ENCODE measurements at places on chromosomes 1 and 21.

DNA sequence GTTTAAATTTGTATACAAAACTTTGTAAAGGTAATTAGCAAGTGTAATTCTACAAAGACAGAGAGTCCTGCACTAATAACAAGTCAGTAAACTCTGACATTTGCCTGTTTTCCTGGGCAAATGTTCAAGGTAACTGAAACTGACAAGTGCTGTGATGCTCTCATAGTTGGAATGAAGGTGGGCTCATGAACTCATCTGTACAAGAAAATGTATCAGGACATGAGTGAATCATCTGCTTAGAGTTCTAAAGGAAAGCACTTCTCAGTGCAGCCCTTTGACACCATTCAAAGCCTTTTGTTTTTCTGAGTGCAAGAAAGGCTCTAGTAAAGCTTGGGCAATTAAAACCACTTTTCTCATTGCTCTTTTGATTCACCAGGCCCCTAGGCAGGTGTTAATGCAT is 91.5 kb downstream of the UROD start:
- no peak for DNase-seq

GRCh38 chr1:185843986-185844385 is 109.8 kb downstream of the HMCN1 start:
- no peak for DNase-seq

DNA sequence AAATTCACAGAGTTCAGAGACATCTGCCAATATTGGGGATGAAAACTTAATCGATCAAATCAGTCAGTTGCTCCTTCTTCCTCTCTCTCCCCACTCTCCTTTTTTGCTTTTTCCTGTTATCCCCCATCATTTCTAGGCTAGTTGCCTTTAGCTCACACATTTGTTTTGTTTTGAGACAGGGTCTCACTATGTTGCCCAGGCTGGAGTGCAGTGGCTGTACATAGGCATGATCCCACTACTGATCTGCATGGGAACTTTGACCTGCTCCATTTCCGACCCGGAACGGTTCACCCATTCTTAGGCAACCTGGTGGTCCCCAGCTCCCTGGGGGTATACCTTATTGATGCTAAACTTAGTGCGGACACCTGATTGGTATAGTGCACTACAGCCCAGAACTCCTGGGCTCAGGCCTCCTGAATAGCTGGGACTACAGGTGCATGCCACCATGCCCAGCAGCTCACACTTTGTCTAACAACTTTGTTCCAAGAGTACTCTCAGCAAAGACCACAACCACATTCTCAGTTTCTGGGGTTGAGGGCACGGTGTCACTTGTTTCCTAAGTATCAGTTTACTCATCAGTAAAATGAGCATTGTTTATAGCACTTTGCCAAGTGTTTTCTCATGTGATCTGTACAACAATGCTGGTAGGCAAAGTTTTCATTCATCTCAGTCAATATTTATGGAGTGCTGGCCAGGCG is 6.7 kb upstream of the ELOA start:
- no peak for DNase-seq

GRCh38 chr1:66728021-66728420 is 24.2 kb upstream of the DYNLT5 start:
- no peak for DNase-seq

DNA sequence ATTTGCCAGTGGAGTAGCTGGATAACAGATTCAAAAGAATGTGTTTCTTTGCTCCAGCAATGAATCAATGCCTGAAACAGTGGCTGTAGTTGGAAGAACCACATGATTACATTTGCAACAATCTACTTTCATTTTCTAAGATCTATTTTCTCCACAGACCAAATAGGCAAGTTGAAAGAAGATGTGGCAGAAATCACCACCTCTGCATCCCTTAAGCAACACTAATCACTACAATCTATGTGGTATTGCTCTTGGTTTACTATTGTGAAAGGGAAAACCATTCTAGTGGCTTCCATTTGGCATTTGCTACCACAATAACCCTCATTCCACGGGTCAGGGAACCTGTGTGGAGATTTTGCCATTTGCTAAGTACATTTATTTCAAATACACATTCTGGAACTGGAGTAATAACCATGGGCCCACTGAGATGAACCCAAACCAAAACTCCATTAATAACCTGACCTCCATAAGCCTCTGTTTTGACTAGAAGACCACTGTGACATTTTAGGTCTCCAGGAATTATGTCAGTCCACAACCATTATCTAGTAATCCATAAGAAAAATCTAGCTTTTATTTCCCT is 66.3 kb downstream of the C1orf185 start:
- DNase-seq, result no peak

GRCh38 chr1:204842892-204843291 is 27.8 kb upstream of the NFASC start:
- DNase-seq, result no peak

DNA sequence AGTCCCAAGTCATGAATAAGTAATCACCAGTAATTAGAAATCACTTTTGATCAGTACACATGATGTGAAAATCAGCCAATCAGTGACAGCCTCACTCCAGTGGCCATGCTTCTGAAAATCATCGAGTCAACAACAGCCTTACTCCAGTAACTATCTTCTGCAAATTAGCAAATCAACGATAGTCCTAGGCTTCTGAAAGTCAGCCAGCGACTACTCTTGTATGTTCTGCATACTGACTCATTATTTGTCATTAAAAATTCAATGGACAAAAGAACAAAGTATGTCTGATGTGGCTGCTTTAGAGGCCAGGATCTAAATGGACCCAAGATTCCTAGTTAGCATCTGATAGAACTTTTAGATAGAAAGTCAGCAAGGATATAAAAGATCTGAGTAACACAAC is 102.5 kb downstream of the GPR52 start:
- DNase-seq, result no peak

DNA sequence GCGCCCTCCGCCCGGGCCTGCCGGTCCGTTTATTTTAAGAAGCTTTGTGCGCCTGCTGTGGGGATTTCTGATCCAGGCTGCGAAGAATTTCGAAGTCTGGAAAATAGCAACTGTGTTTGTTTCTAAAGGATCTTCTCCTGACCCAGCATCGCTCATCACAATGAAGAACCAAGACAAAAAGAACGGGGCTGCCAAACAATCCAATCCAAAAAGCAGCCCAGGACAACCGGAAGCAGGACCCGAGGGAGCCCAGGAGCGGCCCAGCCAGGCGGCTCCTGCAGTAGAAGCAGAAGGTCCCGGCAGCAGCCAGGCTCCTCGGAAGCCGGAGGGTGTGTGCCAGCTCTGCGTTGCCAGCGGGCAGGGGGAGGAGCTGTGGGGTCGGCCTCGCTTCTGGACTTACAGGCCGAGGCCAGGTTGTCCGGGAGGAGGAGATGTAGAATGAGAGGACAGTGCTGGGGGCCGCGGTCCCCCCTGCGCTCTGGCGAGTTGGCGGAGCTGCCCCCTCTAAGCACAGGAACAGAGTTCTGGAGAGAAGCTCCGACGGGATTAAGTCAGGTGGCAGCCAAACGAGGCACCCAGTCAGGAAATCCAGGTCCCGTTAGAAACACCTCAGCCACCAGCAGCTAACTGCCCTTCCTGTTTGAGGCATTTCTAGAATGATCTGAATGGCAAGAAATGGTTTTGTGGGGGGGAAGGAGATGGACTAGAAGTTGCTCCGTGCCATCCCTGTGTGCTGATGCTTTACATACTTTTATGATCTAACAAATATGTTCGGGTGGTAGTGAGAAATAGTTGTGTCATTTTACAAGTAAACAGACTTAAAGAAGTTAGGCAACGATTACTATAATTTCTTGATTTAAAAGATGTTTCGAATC is 948 bp downstream of the TXLNA start:
- no peak for DNase-seq

GRCh38 chr1:21334214-21335087 is 44.2 kb upstream of the ECE1 start:
- peak; percentile 67 for DNase-seq

DNA sequence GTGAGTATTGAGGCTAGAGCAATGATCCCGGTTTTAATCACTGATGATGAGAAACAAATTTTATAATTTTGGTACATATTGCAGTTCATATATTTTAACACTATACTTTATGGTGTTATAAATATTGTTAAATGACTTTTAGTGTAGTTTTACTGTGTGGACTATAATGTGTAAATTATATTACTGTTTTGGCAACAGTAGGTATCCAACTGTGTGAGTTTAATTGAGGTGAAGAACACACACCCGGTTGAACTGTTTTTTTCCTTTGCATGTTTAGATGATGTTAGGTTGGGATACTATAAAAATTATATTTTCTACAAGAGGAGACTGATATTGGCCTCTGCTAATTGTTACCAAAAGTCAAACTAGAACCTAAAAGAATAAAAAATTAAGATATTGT is 166.5 kb downstream of the SDCCAG8 start:
- no peak for DNase-seq

DNA sequence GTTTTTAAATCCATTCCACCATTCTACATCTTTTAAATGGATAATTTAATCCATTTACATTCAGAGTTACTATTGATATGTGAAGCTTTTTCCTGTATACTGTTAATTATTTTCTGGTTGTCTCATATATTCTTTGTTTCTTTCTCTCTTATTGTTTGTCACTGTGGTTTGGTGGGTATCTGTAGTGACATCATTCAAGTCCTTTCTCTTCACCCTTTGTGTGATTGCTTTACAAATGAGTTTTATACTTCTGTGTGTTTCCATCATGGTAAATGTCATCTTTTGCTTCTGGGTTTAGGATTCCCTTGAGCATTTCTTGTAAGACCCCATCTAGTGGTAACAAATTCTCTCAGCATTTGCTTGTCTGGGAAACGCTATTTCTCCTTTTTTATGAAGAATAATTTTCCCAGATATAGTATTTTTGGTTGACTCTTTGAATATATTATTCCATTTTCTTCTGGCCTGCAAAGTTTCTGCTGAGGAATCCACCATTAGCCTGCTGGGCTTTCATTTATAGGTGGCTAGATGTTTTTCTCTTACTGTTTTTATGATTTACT is 10.2 kb downstream of the LY9 start:
- no peak for DNase-seq

- no peak for DNase-seq
Measured at GRCh38 chr1:240539769-240540414, 72.1 kb downstream of the GREM2 start.

DNA sequence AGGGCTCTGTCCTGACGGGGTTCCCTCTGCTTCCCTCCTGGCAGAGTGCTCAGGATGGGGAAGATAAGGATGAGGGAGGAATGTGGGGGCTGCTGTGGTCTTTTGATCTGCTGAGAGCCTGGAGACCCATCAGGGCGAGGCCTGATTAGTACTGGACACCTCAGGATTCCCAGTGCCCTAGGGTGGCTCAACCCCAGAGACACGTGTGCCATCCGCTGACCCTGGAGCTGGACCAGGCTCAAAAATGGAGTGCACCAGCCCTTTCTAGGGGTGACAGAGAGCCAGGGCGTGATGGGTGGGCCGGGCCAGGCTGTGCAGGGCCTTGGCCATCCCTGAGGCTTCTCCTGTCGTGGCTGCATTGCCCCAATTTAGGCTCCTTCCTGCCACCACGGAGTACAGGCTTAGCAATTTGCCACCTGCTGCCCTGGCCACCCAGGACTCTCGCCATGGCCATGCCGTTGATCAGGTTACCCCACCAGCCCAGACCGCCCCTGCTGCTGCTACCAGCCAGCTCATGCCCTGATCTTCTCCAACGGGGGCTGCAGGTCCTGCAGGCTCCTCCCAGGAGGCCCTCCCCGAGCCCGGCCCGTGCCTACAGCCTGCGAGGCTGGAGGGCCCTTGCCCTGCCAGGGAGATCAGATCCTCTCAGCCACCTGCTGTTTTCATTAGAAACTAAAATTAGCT is 9.5 kb downstream of the WNT4 start:
- DNase-seq, result no peak

DNA sequence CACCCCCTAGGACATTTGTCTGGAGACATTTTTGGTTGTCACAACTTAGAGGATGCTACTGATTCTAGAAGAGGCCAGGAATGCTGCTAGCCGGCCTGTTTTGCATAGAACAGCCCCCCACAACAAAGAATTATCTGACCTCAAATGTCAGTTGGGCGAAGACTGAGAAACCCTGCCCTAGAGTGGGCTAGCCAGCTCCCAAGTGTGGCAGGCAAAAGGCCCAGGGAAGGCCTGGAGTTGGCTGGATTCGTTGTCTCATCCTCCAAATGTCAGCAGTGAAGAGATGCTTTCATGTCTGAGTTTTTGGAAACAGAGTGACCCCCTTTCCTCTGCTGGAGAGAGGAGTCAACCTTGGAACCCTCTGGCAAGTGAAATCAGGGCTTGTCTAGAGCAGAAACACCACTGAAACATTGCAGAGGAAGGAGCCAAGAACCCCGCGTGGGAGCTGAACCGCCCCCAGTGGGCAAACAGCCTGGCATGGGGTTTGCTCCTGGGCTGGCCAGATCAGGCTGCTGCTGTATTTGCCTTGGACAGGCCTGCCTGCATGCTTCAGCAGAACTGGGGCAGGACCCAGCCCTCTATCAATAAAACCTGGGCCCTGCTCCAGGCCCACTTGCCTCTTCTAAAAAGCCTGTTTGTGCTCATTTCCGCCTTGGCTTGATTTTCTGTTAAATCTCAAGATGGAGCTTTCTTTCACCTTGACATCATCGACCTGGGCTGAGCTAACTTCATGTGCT is 32.9 kb downstream of the RASSF5 start:
- DNase-seq, result no peak

DNA sequence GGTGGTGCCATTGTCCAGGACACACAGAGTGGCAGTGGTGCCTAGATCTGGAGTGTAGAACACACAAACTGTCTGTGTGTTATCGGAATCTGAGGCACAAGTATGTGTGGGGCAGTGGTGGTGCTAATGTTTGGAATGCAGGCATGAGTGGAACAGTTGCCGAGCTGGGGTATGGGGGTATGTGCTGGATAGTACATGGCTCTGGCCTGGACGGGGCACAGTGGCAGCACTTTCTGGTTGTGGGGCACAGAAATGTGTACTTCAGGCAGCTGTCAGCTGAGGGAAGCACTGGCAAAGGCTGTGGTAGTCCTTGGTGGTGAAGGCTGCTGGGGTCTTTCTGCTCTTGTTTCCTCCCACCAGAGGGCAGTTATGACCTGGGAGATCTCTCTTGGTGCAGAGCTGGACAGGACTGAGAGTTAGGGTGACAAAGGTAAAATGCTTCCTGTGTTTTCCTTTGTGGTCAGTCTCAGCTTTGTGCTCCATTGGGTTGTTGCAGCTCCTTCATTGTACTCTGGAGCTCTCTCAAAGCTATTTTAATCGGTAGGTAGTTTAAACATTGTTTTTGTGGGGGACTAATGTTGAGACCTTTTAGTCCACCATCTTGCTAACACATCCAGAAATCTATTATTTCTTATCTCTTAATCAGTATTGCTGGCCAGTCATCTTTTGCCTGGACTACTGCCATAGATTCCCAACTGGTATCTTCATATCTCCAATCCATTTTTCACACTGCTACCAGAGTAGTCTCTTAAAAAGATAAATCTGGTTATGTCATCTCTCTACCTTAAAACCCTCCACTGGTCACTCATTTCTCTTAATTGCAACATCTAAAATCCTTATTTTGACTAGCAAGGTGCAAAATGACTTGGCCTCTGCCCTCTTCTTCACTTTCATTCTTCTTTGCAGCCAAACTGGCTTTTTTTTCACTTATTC is 83.9 kb upstream of the NBPF4 start:
- no peak for DNase-seq

- DNase-seq, result no peak
Measured at GRCh38 chr1:91685994-91686393, 185.3 kb downstream of the CDC7 start.

GRCh38 chr1:10698726-10699469 is 97.5 kb downstream of the CASZ1 start:
- no peak for DNase-seq

- DNase-seq, result no peak
Measured at GRCh38 chr1:217425422-217425821, 205.5 kb downstream of the GPATCH2 start.

Measured in stimulated activated CD8-positive, alpha-beta memory T cell treated with anti-CD3 and anti-CD28 coated beads, Interleukin-12 subunit alpha, Interleukin-12 subunit beta, amount 100 ng/mL, for 1 hour (primary cell).